ENCODE measurements at places on chromosomes 12 and 14.

GRCh38 chr14:61003571-61003970 lies 22.5 kb downstream of the SLC38A6 start:
- DNase-seq = no peak

DNA sequence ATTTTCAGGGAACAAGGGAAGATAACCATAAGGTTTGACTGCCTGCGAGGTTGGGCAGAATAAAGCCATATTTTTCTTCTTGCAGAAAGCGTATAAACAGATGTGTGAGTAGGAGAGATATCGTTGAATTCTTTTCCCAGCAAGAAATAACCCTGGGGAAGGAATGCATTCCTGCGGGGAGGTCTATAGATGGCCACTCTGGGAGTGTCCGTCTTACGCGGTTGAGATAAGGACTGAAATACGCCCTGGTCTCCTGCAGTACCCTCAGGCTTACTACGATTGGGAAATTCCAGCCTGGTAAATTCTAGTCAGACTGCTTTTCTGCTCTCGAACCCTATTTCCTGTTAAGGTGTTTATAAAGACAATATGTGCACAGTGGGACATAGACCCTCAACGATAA lies 225.0 kb downstream of the LRIG3 start:
- no peak for DNase-seq

- DNase-seq = no peak
Observed at GRCh38 chr14:67492538-67492937, 4.0 kb upstream of the TMEM229B start.

DNA sequence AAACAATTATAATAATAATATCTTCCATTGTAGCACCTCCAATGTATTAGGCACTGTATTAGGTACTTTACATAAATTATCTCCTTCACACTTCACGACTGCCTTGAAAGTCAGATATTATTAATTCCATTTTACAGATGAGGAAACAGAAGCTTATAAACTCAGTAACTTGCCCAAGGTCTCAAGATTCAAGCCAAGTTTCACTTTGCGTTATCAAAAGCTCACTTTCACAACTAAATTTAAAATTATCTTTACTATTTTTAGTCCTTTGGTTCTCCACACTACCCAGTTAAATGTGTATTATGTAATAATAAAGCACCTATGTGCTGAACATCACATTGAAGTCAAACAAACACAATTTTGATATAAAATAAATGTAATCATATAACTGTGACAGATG lies 55.8 kb downstream of the NUMB start:
- DNase-seq = no peak

DNA sequence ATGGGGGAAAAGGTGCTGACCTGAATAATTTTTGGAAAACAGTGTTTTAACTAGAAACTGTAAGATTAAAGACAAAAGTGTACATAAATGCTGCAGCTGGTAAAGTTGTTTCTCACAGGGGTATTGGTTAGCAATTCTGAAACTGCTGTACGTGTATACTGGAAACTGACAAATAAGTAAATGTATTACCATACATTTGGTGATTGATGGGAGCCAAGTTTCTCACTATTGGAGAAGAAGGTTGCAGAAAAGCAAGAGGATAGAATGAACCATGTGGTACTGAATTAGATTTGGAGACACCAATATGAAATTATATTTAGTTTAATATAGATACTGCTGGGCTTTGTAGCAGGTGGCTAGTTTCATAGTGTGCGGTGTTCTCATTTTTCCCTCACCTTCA lies 19.6 kb upstream of the FBXO33 start:
- no peak for DNase-seq

DNA sequence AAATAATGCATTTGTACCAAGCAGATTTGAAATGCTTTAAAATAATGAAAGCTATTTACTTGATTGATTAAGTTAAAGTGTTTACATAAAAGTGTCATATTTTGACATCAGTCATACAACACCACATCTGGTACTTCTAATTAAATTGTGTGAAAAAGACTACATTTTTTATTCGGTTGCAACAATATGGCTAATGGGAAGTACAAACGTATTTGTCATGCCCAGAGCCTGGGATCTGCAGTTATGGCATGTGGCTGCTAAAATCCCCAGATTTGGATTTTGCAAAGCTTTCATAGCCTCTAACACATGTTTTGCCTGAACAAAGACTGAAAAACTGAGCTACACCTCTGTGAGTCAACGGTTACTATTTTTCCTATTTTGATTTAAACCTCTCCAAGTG lies 66.6 kb downstream of the LLPH start:
- DNase-seq = no peak

DNA sequence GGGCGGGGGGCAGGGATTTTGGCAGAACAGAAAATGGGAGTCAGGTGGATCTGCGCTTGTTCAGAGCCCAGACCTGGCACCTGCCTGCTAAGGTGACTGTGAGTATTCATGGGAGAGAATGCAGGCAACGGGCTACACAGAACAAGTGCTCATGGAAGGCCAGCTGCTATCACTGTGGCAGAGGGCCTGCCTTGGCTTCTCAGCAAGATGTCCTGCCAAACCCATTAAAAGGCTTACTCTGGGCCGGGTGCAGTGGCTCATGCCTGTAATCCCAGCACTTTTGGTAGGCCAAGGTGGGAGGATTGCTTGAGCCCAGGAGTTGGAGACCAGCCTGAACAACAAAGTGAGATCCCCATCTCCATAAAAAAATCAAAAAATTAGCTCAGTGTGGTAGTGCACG lies 21.0 kb downstream of the DIO3 start:
- DNase-seq = no peak

- DNase-seq = no peak
Observed at GRCh38 chr12:90896164-90896563, 58.8 kb downstream of the CCER1 start.

DNA sequence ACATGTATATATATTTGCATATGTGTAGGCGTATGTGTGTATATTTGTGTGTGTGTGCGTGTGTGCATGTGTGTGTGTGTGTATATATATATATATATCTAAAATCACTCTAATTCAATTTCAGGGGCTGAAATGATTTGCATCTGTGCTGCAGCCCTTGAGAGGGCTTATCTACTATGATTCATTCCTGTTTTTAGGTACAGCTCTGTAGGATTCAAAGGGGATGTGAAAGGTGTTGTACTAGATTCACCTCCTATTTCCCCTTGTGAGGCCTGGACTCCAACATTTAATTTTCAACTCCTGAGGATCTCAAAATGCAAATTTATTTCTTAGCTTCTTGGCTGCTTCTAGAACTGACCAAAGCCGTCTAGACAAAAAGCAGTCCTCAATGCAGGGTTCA lies 11.1 kb downstream of the ERP27 start:
- DNase-seq = no peak

- DNase-seq = no peak
Observed at GRCh38 chr12:15278816-15279658, 43.3 kb upstream of the PTPRO start.

DNA sequence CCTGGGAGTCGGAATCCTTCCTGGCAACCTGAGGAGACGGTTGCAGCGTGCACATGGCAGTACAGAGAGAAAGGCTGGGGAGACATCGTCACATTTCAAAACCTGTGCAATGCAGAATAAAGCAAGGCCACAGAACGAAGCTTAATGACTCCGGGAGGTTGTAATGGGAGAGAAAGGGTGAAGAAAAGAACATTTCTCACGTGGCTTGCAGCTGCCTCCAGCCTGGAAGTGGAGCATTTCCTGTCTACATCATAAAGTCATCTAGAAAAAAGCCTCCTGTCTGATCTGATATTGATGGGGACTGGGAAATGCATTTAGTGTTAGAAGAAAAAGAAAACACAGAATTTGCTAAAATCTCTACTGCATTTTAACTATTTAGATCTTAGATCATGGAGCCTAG lies 209.3 kb downstream of the TMEM132C start:
- no peak for DNase-seq

- DNase-seq = no peak
Observed at GRCh38 chr14:77599889-77600288, 16.5 kb downstream of the SPTLC2 start.

DNA sequence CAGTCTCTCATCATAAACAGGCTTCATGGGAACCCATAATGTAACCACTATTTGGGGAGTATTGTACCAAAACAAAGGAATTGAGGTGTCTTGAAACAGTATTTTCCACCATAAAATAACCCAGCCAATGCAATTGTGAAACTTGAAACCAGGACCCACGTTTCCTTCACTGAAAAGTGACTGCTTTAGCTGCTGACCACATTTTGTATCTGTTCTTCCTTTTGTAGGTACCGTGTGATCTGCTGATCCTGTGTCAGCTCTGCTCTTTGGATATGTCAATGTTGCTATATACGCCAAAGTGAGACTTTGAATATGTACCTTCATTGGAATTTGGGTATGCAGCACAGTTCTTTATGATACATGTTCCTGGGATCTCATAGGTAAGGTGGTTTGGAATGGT lies 95.1 kb upstream of the CNTN1 start:
- no peak for DNase-seq

DNA sequence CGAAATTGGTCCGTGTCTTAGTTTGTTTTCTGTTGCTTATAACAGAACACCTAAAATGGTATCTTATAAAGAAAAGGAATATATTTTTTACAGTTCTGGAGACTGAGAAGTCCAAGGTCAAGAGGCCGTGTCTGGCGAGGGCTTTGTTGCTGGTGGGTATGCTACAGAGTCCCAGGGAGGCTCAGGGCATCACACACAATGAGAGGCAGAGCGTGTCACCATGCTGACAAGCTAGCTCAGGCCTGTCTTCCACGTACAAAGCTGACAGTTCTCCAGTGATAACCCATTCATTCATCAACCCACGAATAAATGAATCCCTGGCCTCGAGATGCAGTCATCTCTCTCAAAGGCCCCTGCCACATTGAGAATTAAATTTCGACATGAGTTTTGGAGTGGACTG lies 56.7 kb upstream of the AEBP2 start:
- no peak for DNase-seq

GRCh38 chr14:56310643-56311042 lies 192.4 kb downstream of the PELI2 start:
- no peak for DNase-seq

DNA sequence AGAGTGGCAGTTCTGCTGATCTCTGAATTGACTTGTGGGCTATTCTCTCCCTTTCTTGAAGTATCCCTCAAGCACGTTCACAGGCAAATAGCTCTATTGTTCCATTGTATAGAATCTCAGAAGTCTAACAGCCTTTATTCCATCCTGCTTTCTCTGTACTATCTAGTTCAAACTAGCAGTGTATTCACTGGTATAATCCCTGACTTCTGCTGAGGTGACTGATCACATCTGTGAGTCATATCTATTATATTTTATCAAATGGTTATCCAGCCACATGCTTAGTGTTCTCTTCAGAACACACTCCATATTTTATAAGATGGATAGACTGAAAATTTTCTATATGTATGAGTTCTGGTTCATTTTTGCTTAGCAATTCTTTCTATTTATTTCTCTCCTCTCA lies 866.1 kb downstream of the C12orf50 start:
- no peak for DNase-seq

DNA sequence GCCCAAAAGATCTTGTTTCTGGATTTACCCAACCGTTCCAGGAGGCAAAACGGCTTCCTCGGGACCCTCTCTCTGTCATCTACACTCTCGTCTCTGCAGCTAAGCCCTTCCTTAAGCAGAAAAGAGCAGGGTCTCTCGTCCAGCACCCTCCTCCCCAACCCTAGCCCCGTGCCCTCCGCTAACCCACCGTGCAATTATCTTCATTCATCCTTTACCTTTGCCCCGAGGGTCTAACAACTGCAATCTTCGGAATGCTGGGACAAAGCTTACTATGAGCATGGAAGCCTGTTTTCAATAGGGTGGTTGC lies 276 bp upstream of the BMAL2 start:
- DNase-seq = no peak

GRCh38 chr14:23099212-23099861 lies 4.0 kb downstream of the C14orf119 start:
- no peak for DNase-seq

- no peak for DNase-seq
Observed at GRCh38 chr14:64137657-64138290, 156.4 kb downstream of the ESR2 start.

GRCh38 chr14:71523630-71524319 lies 408.5 kb upstream of the RGS6 start:
- DNase-seq = no peak

DNA sequence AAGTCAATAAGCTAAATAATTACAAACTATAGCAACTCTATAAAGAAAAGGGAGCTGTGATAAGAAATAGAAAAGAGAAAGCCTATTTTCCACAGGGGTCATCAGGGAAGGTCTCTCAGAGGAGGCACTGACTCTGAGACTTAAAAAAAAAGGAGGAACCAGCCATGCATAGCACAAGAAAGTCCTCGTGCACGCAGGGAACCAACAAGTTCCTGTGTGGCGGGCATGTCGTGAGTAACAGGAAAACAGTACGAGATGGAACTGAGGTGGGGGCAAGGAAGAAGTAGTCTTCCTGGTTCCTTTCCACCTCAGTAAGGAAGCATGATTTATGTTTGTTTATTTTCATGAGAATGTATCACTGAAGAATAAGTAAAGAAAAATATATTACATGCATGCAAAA lies 367.0 kb upstream of the TMEM132C start:
- DNase-seq = no peak

DNA sequence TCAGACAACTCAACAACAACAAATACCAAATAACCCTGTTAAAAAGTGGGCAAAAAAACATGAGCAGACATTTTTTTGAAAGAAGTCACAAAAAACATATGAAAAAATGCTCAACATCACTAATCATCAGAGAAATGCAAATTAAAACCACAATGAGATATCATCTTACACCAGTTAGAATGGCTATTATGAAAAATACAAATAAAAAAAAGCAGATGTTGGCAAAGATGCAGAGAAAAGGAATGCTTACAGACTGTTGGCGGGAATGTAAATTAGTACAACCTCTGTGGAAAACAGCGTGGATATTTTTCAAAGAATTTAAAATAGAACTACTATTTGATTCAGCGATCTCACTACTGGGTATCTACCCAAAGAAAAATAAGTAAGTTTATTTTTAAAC lies 114.0 kb downstream of the SLC38A4 start:
- no peak for DNase-seq

DNA sequence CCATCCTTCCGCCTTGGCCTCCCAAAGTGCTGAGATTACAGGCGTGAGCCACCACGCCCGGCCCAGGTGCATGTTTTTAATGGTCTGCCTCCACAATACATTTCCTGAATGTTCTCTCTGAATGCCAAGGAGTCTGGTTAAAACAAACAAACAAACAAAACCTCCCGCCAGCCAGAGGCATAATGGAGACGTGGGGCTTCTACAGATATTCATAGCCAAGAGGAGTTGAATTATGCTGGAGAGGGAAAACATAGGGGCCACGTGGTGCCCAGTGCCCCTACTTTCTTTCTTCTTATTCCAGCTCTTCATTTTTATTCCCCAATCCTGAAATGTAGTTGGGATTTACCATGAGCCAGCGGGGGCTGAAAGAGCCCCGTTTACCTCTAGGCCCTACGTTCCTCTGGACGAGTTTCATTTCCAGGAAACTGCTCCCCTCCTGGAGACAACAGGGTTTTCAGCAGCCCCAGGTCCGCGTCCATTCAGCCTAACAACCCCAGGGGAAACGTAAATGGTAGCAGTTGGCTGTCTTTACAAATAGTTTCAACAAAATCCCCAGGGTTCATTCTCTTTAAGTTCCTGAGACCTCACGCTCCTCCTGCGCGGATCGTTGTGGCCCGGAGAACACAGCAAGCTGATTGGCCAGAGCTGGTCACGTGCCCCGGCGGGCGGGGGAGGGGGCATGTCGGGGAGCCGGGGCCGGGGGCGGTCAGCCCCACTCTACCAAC lies 108.5 kb upstream of the ESRRB start:
- peak; percentile 41 for DNase-seq

- no peak for DNase-seq
Observed at GRCh38 chr12:52657250-52657902, 5.4 kb upstream of the KRT2 start.

All from germinal center (tissue), 1 donor.